ENCODE measurements at places on chromosomes 5 and 9. TPM values are rescaled to one million over a fixed set of nuclear protein-coding genes. Genes with fewer than 3 reads are reported as not detected.

GRCh38 chr9:14258660-14259239 lies 55.2 kb downstream of the NFIB start:
- no peak for DNase-seq

- no peak for DNase-seq
These were observed at the start of gene COL15A1 for GRCh38 chr9:98943682-98944056. COL15A1 (plus strand) TSS chr9:98943907; CDS start chr9:98944062, 155 bp downstream.

DNA sequence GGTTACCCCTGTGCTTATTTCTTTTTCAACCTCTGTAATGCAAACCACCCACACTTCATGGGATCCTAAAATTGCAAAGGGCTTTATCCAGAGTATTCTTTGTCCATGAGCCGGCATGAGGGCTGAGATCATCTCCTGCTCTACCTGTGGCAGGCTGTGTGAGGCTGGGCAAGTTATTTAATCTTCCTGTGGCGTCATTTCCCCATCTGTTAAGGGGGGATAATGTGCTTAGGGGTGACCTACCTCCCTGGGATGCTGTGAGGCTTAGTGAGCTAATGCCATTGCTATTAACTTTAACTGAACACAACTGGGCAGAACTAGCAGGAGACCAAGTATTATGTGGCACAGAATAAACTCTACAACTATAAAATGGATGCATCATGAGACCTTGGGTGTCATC lies 17.0 kb downstream of the FRMPD1 start:
- DNase-seq, result no peak

NNT gene
- total RNA-seq, result 63.8 TPM

SETD9 gene
- 15.8 TPM for total RNA-seq

All from omental fat pad (tissue), 4 donors.